RPMI7951 (cell line): ENCODE measurements at places on chromosomes 7 and 10. TPM values are rescaled to one million over a fixed set of nuclear protein-coding genes. Genes with fewer than 3 reads are reported as not detected.

- no peak for DNase-seq
Measured at GRCh38 chr10:28492116-28492920, 40.6 kb upstream of the WAC start.

DNA sequence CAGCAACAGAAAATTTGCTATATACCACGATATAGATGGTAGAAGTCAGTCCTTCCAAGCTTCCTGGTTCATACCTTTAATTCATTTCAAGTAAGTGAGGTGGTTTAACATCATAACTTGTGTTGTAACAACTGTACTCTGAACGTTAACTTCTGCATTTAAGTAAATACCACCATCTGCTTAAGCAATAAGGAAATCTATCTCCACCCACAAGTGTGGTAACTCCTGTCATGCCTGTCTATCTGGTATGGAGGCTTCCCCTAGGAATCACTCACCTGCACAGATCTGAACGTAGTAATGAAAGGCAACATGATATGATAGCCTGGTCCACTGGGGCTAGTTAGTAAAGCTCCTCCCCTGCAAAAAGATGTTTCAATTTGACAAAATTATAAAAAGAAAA, 2.3 kb downstream of the ERLIN1 start:
- DNase-seq, result no peak

DNA sequence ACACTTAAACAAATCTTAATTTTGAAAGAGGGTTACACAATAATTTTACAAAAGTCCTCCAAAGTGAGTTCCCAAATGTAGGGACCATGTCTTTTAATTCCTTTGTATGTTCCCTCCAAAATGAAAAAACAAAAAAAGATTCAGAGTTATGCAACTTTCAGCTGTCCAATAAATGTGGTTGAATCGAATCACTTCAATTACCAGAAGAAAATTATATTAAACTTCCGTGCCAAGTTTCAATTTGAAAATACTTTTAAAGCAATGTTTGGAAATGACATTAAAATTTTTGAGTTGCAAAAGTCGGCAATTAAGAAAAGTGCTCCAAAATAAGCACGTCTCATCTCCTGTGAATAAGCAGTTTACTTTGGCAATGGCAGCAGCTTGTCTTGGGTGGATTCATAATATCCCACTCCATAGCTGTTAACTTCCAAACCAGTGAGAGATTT, 60.3 kb upstream of the C1GALT1 start:
- DNase-seq, result peak; percentile 4

DNA sequence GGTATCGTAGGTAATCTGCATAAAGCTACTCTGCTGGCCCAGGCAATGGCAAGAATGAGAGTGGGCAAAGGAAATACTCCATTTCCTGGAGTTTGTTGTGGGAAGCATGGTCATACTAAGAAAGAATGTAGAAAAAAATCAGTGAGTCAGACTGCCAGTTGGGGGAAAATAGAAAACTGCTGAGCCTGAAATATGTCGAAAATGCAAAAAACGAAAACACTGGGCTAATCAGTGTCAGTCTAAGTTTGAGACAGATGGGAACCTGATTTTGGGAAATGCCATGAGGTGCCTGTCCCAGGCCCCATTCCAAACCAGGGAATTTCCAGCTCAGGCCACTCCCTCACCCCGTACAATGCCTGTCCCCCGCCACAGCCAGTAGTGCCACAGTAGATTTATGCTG, 150.0 kb downstream of the ZNF33B start:
- peak; percentile 43 for DNase-seq

GRCh38 chr7:41584746-41585145, 118.1 kb downstream of the INHBA start:
- peak; percentile 57 for DNase-seq

DNA sequence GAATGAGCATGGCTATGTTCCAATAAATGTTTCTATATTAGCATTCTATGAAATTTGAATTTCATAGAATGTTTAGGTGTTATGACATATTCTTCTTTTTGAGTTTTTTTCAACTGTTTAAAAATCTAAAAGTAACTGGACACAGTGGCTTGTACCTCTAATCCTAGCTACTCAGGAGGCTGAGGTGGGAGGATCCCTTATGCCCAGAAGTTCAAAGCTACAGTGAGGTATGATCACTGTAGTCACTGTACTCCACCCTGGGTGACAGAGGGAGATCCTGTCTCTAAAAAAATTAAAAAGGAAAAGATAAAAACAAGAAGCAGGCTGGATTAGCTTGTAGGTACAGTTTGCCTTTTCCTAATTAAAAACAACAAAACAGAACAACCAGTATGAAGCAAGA, 95.1 kb downstream of the NRBF2 start:
- no peak for DNase-seq

DNA sequence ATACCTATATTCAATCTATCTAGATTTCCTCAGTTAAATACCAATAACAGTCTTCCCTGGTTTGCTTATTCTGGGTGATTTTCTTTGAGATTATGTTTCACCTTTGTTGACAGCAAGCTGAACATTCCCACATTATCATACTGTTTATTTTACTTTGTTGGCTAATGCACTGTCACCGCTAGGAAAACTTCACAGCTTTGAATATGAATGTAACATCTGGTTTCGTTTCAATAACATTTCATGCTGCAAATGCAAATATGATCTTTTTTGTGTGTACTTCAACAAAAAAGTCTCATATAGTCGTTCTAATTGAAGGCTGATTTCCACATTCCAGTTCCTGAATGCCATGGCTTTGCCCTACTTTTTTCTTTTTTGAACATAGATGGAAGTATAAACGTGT, 946.3 kb upstream of the GHITM start:
- no peak for DNase-seq

DNA sequence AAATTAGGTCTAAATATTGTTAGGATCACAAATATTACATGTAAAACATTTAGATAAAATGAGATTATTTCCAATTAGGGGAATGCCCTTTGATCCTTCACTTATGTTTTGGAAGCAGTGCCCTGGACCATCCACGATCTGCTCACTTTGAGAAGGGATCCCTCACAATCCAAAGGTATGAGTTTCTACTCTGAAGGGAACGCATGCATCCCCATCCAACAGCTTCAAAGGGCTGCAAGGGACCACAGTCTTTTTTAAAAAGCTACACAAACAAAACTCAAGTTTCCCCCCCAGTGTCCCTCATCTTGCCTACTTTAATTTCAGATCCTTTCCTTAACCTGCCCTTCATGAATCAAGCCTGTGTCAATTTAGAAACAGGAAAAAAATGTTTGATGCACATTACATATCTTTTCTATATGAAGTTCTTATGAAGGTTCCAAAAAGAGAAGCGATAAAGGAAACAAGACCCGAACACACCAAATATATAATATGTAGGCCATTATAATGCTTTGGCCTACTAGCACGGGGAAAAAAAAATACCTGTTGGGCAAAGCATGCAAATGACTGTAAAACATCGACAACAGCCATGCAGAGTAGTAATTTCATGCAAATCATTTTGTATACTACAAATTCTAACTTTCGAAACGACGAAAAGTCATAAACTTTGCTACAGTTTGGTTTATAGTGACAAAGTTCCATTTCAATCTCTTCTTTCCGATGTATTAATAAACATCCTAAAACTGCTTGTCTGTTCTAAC, 2.0 kb downstream of the EIF3A start:
- no peak for DNase-seq

- DNase-seq, result peak; percentile 74
Measured at GRCh38 chr10:113475381-113475807, 77.5 kb upstream of the HABP2 start.

GRCh38 chr7:97731736-97732564, at the start of gene TAC1:
TAC1 (plus strand) TSS chr7:97732086; CDS start chr7:97732613, 527 bp downstream.
- peak; percentile 23 for DNase-seq

The FAM25A gene
- not detected in 2 replicates for total RNA-seq
